WERI-Rb-1 (cell line): ENCODE measurements at places on chromosomes 12 and 14.

- DNase-seq: no peak
Measured at GRCh38 chr12:56134897-56135296, 6.8 kb downstream of the ESYT1 start.

DNA sequence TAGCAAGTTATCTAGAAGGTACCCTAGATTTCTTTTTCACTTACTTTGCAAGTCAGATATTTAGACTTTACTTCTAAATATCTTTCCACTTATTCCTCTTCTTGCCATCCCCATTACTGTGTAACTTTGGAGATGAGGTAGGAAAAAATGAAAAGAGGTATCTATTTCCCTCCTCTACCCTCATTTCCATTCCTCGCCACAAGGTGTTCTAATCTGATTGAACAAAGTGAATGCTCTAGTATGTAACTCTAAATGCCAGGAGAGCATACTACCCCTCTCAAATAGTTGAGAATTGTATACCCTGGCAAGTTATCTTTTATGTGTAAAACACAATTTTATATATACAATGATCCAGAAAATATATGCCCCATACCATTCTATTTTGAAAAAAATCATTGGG lies 1.7 kb upstream of the LDHB start:
- DNase-seq: no peak

DNA sequence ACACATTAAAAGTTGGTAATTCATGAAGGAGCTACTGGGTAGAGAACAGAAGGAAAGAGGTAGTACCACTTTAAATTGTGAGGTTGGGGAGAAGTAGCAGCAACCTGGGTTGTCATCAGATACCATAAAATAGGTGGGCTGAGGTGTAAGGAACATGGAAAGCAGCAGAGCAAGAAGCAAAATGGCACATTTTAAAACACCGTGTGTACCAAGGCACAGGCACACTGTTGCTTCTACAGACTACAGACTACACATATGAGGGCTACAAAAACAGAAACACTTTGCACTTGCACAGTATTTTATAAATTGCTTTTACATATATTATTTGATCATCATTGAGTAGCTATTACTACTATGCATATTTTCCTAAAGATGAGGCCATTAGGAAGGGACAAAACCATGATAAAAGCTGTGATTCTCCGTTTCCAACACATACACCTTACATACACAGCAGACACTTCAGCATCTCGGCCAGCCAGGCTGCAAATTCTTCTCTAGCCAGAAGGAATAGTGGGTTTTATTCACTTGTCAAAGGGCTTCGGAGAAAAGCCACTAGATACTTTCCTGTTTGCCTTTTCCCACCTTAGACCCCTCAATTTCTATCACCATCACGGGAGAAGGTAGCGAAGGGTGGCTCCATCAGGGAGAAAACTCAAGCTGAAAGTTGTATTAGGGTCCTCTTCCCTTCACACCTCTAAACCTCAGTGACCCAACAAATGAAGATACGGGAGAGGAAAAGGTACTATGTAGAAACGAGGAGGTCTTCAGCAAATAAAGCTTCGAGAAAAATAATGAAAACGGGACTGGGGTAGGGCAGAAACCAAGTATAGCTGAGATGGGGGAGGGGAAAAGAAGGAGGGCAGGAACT lies 1.6 kb downstream of the PYM1 start:
- DNase-seq: no peak

DNA sequence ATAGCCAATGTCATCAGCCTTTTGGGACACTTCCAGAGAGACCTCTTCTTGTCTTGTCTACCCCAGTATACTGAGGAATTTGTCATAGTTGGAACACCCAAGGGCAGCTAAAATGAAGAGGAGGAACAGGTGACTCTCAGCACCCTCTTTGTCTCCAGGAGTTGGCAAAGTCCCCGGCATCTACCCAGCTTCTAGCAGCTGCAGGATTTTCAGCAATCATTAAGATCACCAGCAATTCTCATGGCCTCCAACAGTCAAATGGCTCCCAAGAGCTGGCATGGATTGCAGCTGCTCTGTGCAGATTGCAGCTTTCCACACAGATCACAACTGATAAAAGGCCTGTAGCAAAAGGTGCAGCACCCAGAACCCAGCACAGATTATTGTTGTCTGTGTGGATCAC lies 32.9 kb downstream of the RERGL start:
- no peak for DNase-seq

DNA sequence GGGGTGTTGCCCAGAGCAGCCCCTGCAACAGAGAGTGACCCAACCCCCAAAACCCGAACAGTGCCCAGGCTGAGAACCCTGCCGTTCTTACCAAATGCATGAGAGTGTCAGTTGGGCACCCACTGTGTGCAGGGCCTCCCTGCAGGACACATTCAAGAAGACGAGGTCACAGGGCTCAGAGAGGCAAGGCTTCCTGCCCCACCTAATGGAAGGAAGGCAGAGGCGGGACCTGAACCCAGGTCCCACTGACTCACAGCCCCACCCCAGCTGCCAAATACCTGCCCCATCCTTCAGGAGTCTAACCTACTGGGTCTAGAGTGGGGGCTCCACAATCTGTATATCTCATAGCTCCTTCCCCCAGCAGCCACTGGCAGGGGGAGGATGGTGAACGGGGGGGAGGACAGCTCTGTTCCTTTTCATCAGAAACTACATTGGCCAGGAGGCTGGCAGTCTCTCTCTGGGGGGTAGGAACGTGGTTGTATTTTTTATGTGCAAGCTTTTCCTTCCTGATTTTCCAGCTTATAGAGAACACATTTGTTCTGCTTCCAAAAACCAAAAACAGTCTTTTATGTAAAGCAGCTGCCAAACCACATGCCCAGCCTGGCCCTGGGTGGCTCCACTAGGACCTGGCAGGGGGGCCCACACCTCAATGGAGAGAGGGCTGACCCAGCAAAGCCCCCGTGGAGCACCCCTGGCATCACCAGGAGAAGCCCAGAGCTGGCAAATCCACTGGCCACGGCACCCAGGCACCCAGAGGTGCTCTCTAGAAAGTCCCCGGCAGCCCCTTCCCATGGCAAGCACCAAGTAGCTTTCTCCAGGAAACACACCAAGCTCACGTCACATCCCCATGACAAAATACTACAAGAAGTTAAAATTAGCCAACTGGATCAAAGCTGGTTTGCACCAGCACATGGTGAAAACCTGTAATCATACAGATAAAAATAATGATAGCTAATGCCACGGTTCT lies 17.0 kb downstream of the NCOR2 start:
- no peak for DNase-seq

DNA sequence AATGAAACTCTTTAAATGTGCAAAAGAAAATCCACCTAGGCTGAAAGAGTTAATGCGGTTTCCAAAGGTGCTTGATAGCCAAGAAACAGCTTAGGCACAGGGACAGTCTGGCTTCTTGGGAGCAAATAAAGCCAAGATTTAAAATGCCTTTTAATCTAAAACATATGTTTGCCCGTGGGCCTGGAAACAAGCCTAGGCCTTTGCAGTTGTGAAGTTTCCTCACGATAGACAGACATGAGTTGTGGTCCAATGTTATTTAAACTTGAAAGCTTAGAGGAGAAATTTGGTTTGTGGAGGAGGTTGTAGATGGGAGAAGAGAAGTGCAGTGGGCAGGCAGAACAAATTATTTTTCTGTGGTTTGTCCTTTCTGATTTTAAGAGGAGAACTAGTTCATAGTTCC lies 29.8 kb downstream of the PROX2 start:
- peak; percentile 24 for DNase-seq

GRCh38 chr12:84497819-84498218 lies 414.8 kb downstream of the SLC6A15 start:
- DNase-seq: no peak

- peak; percentile 61 for DNase-seq
Measured at GRCh38 chr12:78799649-78800048, 64.9 kb upstream of the SYT1 start.
